ENCODE measurements at places on chromosomes 2 and 18.

- no peak for DNase-seq
Observed at GRCh38 chr18:62760403-62760734, 45.0 kb downstream of the PHLPP1 start.

- DNase-seq = no peak
Observed at GRCh38 chr2:160568856-160569255, 75.2 kb upstream of the RBMS1 start.

GRCh38 chr2:207662203-207662602 lies 37.0 kb upstream of the METTL21A start:
- peak; percentile 62 for DNase-seq

GRCh38 chr18:49738721-49739120 lies 74.6 kb downstream of the ACAA2 start:
- no peak for DNase-seq

DNA sequence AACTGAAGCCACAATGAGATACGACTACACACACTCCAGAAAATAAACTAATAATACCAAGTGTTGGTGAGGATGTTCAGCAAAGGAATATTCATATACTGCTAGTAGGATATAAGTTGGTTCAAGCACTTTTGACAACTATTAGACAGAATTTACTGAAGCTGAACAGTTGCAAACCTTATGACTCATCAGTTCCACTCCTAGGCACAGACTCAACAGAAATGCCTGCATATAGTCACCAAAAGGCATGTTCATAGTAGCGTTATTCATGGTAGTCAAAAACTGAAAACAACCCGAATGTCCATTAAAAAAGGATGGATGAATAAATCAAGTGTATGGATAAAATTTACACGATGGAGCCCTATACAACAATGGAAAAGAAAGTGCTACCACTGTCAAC lies 232.0 kb downstream of the ANAPC1 start:
- no peak for DNase-seq

DNA sequence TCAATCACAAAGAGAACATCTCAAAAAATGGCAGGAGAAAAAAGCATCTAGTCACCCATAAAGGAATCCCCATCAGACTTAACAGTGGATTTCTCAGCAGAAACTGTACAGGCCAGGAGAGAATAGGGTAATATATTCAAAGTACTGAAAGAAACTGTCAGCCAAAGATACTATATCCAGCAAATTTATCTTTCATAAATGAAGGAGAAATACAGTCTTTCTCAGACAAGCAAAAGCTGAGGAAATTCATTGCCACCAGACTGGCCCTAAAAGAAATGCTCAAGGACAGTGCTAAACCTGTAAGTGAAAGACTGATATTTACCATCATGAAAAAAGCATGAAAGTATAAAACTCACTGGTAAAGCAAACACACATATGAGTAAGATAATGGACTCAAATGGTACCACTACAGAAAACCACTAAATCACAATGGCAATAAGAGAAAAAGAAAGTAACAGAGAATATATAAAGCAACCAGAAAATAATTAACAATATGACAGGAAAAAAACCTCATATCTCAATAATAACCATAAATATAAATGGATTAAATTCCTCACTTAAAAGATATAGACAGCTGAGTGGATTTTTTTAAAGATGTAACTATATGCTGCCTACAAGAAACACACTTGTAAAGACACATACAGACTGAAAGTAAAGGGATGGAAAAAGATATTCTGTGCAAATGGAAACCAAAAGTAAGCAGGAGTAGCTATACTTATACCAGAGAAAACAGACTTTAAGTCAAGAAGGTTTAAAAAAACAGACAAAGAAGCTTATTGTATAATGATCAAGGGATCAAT lies 83.4 kb upstream of the STK39 start:
- no peak for DNase-seq

DNA sequence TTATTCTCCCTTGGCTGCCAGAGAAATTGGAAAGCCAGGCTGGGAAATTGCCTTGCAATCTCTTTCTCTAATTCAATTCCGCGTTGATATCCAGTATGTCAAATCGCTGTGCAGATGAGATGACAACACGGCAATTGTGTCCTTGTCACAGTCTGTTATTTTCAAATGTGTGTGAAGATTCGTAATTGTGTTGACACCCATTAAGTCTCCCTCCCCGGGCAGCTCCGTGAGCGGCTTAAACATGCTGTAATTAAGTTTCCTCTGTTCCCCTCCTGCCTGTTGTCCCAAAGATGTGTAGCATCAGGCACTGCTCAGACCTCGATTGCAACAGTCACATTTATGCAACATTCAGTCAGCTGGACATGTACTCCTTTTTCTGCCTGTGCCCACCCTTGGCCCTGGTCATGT lies 209.5 kb downstream of the LPIN1 start:
- DNase-seq = no peak

DNA sequence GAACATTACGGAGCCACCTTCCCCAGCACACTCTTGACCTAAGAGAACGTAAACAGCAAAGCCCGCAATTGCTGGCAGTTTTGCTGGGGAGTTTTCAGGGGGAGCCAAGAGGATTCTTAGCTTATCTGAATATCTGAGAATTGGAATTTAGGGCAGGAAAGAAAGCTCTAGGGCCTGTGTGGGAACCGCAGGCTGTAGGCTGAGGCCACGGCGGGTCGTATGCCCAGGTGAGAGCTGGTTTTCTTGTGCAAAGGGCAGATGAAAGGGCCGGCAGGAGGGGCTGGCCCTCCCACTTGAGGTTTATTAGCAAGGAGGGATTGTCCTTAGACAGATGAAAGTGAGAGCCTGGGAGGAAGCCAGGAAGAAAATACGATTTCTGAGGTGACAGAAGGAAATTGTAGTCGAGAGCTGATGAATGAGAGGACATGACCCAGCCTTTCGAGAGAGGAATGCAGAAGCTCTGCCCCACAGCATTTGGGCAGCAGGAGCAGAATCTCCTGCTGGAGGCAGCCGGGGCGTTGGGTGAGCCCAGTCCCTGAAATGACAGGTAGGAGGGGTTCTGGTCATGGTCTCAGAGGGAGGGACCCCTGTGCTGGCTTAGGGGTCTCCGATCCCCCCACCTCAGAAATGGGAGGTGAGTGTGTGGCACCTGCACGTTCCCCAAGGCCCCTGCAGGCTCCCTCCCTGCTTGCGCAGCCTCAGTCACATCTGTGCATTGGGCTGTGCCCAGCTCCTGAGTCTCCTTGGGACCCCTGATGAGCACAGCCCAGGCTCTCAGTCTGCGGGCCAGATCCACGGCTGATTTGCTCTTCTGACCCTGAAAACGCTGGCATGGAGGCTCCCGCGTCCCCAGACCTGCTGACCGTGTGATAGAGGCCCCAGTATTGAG lies 61.1 kb downstream of the CABLES1 start:
- DNase-seq = no peak

DNA sequence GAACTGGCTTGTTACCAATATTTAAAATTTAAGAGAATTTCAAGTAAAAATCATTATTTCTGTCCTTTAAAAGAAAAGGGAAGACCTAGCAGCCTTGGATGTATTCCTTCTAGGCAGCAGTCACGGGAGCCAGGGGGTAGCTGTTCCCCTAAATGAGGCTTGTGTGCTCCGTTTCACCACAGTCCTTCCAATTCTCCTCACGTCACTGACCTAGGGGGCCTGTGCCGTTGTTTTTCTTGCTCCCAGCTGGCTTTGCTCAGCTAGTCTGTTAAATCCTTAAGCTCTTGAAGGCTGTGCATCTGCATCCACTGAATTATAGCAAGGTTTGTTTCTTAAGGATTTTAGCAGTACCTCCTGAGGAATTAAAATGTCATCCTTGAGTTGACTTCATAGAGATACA lies 9.9 kb downstream of the KLHL23 start:
- no peak for DNase-seq

- no peak for DNase-seq
Observed at GRCh38 chr2:72994991-72995380, 76.5 kb downstream of the SFXN5 start.

DNA sequence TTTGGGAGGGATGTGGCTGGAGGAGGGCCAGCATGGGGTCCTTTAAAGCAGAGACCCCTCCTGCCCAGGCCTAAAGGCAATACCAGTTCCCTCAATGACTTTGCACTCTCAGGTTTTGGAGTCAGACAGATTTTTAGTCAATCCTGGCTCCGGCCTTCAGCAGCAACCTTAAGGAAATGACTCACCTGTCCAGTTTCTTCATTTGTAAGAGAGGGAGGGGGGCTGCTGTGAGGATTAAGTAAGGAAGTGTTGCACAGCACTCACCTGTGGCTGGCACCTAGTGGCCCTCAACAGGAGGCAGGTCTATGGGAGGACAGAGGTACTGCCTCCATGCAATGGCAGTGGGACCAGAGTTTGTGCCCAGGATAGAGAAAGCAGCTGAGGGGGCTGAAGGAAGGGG lies 13.7 kb downstream of the CNGA3 start:
- no peak for DNase-seq

DNA sequence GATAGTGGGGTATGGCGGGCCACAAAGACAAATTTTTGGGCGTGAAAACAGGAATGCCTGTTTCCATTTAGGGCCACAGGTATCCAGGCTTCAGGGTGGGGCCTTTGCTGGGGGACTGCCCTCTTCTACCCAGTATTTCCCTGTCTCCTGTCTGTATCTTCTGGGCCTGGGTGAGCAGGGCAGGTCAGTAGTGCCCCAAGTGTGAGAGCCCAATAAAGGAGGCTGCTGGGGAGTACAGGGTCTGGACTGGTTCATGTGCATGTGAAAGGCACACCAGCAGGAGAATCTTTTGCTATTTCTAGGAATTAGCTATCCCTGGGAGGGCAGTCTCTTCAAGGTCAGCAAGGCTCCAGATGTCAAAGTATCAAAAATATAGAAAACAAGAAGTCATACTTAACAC lies 71.5 kb downstream of the MEX3C start:
- DNase-seq = no peak

- DNase-seq = no peak
Observed at GRCh38 chr18:10239991-10240634, 214.3 kb upstream of the APCDD1 start.

- peak; percentile 22 for DNase-seq
Observed at GRCh38 chr2:203534621-203535077, 452 bp downstream of the RAPH1 start.

DNA sequence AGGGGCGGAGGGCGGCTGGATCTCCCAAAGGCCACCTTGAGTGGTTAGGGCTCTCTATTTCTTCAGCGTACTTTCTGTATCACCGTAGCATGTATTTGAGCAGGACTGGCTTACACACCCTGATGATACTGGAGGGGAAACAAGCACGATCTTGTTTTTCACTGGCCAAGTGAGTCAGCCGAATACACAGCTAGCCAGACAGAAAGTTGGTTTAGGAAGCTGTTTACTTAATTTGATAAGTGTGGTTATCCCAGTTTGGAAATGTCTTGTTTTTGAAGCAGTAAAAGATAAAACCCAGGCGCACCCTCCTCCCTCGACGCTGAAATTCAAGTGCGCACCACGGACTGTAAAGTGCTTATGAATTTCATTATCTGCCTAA lies 582 bp downstream of the RIOK3 start:
- DNase-seq = no peak

DNA sequence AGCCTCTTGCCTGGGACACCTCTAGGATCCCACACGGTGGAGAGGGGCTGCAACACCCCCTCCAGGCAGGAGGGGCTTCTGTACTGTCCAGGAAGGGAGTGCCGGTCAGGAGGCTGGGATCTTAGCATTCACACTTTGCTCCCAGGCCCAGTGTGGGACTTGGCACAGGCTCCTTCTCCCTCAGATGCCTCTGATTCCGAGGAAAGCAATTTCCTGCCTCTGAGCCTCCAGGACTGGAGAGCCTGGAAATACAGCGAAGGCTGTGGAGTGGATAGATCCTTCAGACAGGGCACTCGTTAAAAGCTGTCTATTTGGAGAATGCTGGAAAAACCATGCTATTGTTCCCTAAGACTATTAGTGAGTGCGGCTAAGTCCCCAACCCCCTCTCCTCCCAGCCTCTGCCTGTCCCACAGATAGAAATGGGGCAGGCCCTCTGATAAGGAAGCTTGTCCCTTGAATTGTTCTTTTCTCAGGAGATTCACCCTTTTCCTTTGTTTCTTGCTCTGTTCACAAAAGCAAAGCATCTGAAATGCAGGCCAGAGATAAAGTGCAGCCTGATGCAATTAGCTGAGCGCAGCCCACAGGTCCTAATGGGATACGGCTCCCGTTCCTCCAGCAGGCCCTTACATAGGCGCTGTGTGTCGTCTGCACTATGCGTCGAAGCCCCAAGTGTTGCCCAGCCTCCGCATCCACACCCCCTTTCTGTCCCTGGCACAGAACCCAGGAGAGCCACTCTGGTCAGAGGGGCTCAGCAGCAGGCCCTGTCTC lies 252.2 kb downstream of the KLHL29 start:
- DNase-seq = no peak

DNA sequence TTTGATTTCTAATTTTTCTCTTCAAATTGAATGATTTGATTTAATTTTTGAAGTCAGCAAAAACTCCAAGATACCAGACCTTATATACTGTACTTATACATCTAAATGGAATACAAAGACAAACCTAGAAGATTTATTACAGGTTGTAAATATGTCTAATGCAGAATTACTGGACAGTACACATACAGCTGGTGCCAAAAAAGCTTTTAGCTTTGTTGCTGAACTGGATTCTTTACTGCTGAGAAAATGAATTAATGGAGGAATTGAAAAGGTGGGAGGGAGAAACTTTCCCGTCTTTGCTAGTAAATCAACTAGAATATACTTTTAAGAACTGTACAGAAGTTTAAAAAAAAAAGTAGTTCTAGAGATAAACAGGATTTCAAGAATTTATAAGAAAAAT lies 17.5 kb downstream of the C1D start:
- no peak for DNase-seq

GRCh38 chr2:215635788-215636139 lies 199.9 kb upstream of the FN1 start:
- no peak for DNase-seq

DNA sequence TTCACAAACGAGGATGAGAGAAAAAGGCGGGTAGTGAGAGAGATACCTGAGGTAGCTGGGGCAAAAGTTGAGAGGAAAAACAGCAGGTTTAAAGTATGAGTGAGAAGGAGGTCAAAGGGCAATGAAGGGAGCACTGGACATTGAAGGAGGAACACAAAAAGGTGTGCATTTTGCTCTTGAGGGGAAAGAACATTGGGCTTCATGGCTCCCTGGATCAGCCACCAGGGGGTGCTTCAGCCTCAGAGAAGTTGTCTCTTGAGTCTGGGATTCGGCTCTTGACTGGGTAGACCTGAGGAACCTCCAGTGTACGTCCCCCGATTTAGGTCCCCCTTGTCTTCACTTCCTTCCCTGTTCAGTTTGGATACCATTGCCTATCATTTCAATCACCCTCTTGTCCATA lies 128.5 kb downstream of the RAPGEF4 start:
- peak; percentile 52 for DNase-seq

DNA sequence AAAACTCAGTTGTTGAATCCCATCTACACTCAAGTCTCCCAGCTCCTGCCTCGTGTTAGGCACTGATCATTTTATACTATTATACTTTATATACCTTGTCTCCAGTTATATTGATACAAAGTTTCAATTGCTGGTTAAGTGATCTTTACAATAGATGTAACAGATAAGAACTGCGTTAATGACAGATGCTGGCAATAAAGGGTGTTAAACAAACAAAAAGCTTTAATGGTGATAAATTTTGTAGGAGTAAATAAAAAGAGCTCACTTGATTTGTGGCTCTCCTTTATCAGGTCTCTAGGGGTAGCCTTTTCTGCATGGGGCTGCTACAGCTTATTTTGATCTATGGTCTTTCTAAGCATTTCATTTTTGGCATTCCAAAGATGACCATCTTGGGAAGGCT lies 106.9 kb upstream of the GAREM1 start:
- no peak for DNase-seq
